Tongue (tissue), 3 donors: ENCODE measurements at places on chromosomes 6 and 20.
A peak's percentile ranks its signal among the peaks of the same experiment; 100 is the strongest.

GRCh38 chr20:58981628-58982364 is 740 bp downstream of the NELFCD start:
- DNase-seq, result peak; percentile 64

DNA sequence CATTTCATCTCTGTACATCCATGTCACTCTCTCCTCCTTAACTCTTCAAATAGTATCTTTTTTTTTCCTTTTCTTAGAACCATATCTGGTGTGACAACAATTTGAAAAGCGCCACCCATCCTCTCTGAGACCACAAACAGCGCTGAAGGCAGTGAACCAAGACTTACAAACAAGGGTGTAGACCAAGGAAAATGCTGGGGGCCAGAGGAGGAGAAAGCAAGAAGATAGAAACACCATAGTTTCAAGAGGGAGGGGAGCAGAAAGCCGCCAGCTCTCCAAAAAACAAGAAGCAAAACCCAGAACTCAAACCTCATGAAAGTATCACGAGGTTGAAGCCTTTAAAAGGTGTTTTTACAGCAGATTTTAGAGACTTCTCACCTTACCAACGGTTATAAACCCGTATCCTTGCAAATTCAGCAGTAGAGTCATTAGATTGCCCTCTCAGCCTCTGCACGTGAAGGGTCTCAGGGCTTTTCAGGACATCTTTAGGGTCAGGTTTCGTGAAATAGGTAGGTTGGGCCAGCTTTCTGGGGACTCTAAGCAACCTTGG is 13.3 kb upstream of the RIPOR2 start:
- no peak for DNase-seq

GRCh38 chr6:28353981-28354676 is 4.4 kb downstream of the ZKSCAN3 start:
- DNase-seq, result no peak

- no peak for DNase-seq
These were observed 79.9 kb upstream of the BHLHE23 start for GRCh38 chr20:63086421-63087235.

DNA sequence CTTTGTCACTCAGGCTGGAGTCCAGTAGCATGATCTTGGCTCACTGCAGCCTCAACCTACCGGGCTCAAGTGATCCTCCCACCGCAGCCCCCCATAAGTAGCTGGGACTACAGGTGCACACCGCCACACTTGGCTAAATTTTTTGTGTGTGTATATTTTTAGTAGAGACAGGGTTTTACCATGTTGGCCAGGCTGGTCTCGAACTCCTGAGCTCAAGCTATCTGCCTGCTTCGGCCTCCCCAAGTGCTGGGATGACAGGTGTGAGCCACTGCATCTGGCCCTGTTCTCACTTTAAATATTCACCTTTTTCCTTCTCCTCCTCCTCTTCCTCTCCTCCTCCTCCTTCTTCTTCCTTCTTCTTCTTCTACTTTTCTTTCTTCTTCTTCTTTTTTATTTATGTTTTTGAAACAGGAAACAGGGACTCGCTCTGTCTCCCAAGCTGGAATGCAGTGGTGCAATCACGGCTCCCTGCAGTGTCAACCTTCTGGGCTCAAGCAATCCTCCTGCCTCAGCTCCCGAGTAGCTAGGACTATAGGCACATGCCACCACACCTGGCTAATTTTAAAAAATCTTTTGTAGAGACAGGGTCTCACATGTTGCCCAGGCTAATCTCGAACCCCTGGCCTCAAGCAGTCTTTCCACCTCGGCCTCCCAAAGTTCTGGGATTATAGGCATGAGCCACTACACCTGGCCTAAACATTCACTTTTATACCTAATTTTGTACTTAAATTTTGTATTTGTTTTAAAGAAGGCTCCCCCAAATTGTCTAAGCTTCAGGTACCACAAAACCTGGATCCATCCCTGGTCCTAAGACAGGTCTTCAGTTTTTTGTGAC is 47.2 kb upstream of the NCOA3 start:
- no peak for DNase-seq

DNA sequence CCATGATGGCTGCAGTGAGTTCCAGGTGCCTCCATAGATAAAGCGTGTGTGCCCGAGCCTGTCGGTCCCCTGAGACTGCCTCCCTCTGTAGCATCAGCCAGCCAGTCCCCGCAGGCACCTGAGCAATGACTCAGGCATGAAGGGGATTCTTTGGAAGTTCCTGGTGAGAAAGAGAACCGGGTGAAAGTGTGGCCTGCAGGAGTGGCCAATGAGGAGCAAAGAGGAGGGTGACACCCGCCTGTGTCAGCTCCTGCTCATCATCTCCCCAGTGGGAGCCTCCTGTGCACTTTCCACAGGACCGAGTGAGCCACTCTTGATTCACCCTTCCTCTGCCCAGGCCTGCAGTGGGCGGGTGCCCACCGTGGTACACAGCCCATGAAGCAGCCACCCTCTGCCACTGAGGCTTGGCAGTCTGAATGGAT is 71.2 kb upstream of the PTPN1 start:
- no peak for DNase-seq
